ENCODE measurements at places on chromosomes 12 and 14.

- H3K27ac ChIP-seq, result no peak overlapping the region
- no peaks in the 10 kb centered on the region for H3K27me3 ChIP-seq
These were observed 14.8 kb upstream of the CALM1 start for GRCh38 chr14:90381999-90382451.

GRCh38 chr14:105042813-105043212 is 21.9 kb upstream of the CDCA4 start:
- DNase-seq, result no peak
- H3K4me3 ChIP-seq, result no peak overlapping the region
- no peak overlapping the region for H3K27ac ChIP-seq
- H3K27me3 ChIP-seq, result peaks cover 9% of the 10 kb centered on the region

DNA sequence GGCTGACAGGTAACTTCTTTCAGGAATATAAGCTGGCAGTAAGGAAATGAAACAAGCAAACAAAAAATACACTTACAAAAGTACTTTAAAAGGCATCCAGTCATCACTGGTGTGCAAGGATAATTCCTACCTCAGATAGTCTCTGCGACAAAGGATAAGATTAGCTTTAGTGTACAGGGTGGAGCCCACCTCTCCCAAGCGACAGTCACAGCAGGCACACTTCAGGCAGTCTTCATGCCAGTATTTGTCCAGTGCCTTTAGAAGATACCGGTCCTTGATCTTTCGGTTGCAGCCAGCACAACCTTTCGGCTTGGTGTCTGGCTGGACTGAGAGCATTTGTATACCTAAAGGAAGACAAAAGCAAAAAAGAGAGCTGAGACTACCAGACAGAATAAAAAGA is 5.4 kb downstream of the LMO3 start:
- DNase-seq, result no peak
- H3K4me1 ChIP-seq, result no peaks in the 10 kb centered on the region
- H3K4me3 ChIP-seq, result no peak overlapping the region

GRCh38 chr12:116060764-116061163 is 216.7 kb downstream of the MED13L start:
- H3K27me3 ChIP-seq, result no peaks in the 10 kb centered on the region
- peaks cover 51% of the 10 kb centered on the region for H3K4me1 ChIP-seq
- H3K4me3 ChIP-seq, result peak overlapping the region; percentile 57
- no peak for DNase-seq

GRCh38 chr12:57233357-57234232 is 4.1 kb downstream of the SHMT2 start:
- H3K27ac ChIP-seq, result no peak overlapping the region
- H3K4me3 ChIP-seq, result no peak overlapping the region
- H3K4me1 ChIP-seq, result peaks cover 63% of the 10 kb centered on the region
- peaks cover 63% of the 10 kb centered on the region for H3K36me3 ChIP-seq

- no peak overlapping the region for H3K4me3 ChIP-seq
- H3K27ac ChIP-seq, result peak overlapping the region; percentile 33
- H3K36me3 ChIP-seq, result peaks cover 51% of the 10 kb centered on the region
- H3K4me1 ChIP-seq, result peaks cover 31% of the 10 kb centered on the region
- no peaks in the 10 kb centered on the region for H3K27me3 ChIP-seq
These were observed 4.6 kb downstream of the AP1G2 start for GRCh38 chr14:23562822-23563472.

- no peaks in the 10 kb centered on the region for H3K27me3 ChIP-seq
- peaks cover 2% of the 10 kb centered on the region for H3K4me1 ChIP-seq
- no peak for DNase-seq
- H3K27ac ChIP-seq, result no peak overlapping the region
These were observed 67.5 kb upstream of the DAAM1 start for GRCh38 chr14:59120921-59121320.

DNA sequence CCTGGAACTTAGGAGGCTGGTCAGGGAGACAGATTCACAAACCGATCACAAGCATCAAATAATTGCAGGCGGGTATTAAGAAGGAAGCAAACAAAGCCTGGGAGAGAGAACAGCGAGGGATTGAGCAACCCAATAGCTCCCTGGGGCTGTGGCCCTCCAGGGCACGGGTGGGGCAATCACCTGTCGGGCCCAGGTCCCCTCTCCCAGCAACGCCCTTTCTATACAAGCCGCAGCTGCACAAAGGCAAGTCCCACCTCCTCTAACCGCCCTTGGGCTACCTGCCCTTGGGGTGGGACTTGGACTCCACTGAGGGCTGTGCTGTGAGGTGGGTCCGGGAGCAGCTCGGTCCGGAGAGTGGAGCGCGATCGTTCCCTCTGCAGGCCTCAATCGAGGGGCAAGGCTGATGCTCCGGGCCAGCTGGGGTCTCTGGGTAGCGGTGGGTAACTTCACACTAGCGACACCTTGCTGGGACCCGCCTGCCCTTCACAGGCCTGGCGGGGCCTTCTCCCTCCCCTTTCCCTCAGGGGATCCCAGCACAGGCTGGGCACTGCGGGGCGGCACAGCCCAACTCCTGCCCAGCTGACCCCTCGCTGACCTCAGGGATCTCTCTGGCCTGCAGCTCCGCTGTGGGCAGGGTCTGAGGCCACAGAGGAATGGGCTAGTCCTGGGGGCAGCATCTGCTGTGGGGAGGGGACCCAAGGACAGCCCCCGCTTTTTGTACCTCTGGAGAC is 8.0 kb downstream of the PHB2 start:
- no peak for DNase-seq
- H3K27ac ChIP-seq, result peak overlapping the region; percentile 99
- no peaks in the 10 kb centered on the region for H3K27me3 ChIP-seq
- peak overlapping the region; percentile 77 for H3K4me3 ChIP-seq

DNA sequence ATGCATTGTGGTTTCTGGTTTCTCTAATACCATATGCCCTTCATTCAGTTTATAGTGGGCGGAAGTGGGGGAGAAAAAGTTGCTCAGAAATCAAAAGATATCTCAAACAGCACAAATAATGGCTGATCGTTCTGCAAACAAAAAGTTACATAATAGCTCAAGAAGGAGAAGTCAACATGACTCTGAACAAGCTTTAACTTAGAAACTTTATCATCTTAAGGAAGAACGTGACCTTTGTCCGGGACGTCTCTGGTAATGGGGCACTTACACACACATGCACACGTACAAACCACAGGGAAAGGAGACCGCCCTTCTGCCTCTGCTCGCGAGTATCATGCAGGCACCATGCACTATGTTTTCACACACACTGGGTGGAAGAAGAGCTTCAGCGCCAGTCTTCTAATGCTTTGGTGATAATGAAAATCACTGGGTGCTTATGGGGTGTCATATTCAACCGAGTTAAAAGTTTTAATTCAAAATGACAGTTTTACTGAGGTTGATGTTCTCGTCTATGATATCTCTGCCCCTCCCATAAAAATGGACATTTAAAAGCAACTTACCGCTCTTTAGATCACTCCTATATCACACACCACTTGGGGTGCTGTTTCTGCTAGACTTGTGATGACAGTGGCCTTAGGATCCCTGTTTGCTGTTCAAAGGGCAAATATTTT is 4.7 kb downstream of the FOS start:
- no peak for DNase-seq
- peaks cover 2% of the 10 kb centered on the region for H3K27me3 ChIP-seq
- no peak overlapping the region for H3K27ac ChIP-seq
- H3K36me3 ChIP-seq, result peaks cover 33% of the 10 kb centered on the region
- peaks cover 17% of the 10 kb centered on the region for H3K4me1 ChIP-seq

DNA sequence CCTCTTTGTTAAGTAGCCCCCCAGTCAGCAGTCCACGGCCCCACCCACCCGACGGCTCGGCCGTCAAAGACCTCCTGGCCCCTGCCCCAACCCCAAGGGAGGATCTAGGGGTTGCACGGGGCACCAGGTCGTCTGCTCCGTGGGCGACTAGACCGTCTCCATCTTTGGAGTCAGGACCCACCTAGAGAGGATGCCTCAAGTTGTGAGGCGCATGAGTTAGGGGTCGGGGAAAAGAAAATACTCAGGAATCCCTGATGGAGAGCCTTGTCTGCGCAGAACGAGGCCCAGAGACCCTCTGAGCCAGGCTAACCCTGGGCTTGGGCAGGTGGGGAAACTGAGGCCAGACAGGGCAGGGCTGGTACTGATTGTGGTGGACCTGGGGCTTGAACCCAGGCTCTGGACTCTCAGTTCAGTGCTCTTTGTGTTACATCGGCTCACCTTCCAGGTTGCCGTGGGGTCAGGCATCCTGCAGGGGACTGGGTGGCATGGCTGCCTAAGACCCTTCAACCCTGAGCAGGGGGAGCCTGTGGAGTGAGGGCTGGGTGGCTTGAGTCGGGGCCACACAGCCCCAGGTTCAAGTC is 839 bp downstream of the OTUB2 start:
- peak overlapping the region; percentile 37 for H3K4me3 ChIP-seq
- no peaks in the 10 kb centered on the region for H3K27me3 ChIP-seq
- H3K36me3 ChIP-seq, result no peaks in the 10 kb centered on the region
- H3K4me1 ChIP-seq, result peaks cover 26% of the 10 kb centered on the region
- H3K27ac ChIP-seq, result no peak overlapping the region

GRCh38 chr12:121232977-121233627 is 23.2 kb downstream of the P2RX4 start:
- no peak for DNase-seq
- peaks cover 25% of the 10 kb centered on the region for H3K36me3 ChIP-seq

DNA sequence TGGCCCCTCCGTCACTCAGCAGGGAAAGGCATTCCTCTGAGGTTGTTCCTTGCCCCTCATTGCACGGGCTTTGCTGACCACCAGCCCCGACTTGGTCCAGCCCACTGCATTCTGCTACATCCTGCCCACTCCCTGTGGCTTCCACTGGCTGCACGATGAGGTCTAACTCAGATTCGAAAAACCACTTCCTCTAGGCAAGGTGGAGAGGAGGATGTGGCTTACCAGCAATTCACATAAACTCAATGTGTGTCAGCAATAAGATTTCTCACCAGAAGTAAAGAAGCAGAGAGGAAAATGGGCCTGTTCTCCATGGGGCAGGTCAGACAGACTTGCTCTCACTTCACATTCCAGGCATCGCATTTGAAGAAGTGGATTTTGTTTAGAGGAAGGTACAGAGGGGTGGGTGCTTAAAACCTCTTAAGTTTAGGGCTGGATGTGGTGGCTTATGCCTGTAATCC is 14.7 kb downstream of the GPR68 start:
- H3K27me3 ChIP-seq, result no peaks in the 10 kb centered on the region
- peaks cover 91% of the 10 kb centered on the region for H3K4me1 ChIP-seq
- peak; percentile 81 for DNase-seq
- peaks cover 45% of the 10 kb centered on the region for H3K36me3 ChIP-seq
- peak overlapping the region; percentile 67 for H3K4me3 ChIP-seq

DNA sequence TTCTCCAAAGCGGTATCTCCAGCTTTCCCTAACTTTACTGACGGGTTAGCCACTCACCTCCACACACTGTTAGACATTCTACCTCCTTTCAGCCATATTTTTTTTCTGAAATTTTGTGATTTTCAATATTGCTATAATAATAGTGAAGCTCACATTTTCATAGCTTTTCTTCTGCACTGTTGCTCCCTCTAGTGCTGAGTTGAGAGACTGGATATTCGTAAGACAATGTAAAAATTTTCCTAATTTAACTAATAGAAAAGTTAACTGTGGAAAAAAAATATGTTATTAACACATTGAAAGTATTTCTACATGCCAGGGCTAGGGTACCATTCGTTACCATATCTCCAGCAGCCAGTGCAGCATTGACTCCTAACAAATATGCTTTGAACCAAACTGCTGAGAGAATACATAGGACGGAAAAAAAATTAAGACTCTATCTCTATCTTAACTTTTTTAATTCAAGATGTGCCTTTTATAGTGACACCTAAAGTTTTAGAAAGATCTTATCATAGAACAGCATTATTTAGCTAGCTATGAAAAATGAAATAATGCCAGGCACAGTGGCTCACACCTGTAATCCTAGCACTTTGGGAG is 48.7 kb upstream of the ABCC9 start:
- DNase-seq, result no peak
- H3K4me3 ChIP-seq, result no peak overlapping the region
- no peak overlapping the region for H3K27ac ChIP-seq
- H3K4me1 ChIP-seq, result peaks cover 9% of the 10 kb centered on the region
- H3K36me3 ChIP-seq, result no peaks in the 10 kb centered on the region

- DNase-seq, result no peak
- H3K27me3 ChIP-seq, result no peaks in the 10 kb centered on the region
- H3K27ac ChIP-seq, result no peak overlapping the region
- no peaks in the 10 kb centered on the region for H3K36me3 ChIP-seq
- no peak overlapping the region for H3K4me3 ChIP-seq
These were observed 10.1 kb upstream of the CACNA2D4 start for GRCh38 chr12:1928439-1929121.

GRCh38 chr12:79665212-79665887 is 25.4 kb downstream of the PAWR start:
- H3K27ac ChIP-seq, result no peak overlapping the region
- no peak overlapping the region for H3K4me3 ChIP-seq
- no peak for DNase-seq
- H3K27me3 ChIP-seq, result no peaks in the 10 kb centered on the region
- H3K36me3 ChIP-seq, result no peaks in the 10 kb centered on the region

- no peaks in the 10 kb centered on the region for H3K36me3 ChIP-seq
- peaks cover 4% of the 10 kb centered on the region for H3K27me3 ChIP-seq
- no peak overlapping the region for H3K27ac ChIP-seq
- DNase-seq, result no peak
These were observed 44.2 kb downstream of the SLC6A12 start for GRCh38 chr12:169528-170370.

DNA sequence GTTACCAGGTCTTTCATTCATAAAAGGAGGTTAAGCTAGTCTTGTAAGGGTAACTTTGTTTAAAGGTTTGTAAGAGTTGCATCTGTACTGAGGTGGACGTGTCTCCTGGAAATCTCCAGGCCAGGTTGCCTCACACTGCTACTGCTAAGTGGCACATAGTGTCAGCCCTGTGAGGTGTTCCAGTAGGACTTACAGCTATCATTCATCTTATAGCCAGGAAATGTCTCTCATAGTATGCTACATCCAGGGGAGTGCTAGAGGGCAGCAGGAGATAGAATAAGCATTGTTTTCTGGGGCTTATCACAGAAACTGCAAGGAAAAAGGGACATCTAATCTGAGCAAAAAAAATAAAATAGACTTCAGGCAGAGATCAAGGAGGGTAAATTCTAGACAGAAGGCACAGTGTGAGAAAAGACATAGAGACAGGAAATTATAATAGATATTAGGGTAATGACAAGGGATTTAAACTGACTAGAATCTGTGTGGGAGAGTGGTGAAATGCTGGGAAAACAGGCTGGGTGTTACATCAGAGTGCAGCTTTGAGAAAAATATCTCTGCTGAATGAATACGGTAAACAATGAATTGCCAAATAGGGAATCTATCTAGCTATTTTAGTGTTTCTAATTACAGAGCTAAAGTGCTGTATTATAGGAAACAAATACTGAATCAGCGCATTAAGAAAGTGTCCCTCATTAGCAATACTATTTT is 205.1 kb upstream of the ABCD2 start:
- no peaks in the 10 kb centered on the region for H3K36me3 ChIP-seq
- no peak overlapping the region for H3K27ac ChIP-seq
- no peaks in the 10 kb centered on the region for H3K27me3 ChIP-seq
- H3K4me1 ChIP-seq, result no peaks in the 10 kb centered on the region
- DNase-seq, result peak; percentile 7

- H3K27ac ChIP-seq, result peak within 1 kb of the TSS; percentile 92
- peaks cover 36% of the 10 kb centered on the region for H3K4me1 ChIP-seq
- peaks cover 43% of the 10 kb centered on the region for H3K36me3 ChIP-seq
- peak; percentile 93 for DNase-seq
- no peaks in the 10 kb centered on the region for H3K27me3 ChIP-seq
These were observed at the start of gene DDX55 for GRCh38 chr12:123601602-123602489. DDX55 (plus strand) TSS chr12:123602099; CDS start chr12:123602149, 50 bp downstream.

GRCh38 chr12:47021298-47021697 is 58.1 kb upstream of the PCED1B start:
- H3K27me3 ChIP-seq, result peaks cover 7% of the 10 kb centered on the region
- H3K36me3 ChIP-seq, result no peaks in the 10 kb centered on the region
- DNase-seq, result no peak
- peaks cover 3% of the 10 kb centered on the region for H3K4me1 ChIP-seq
- H3K4me3 ChIP-seq, result no peak overlapping the region

GRCh38 chr12:122851820-122852219 is 16.6 kb downstream of the HIP1R start:
- H3K27me3 ChIP-seq, result no peaks in the 10 kb centered on the region
- H3K4me1 ChIP-seq, result no peaks in the 10 kb centered on the region
- DNase-seq, result no peak
- H3K4me3 ChIP-seq, result no peak overlapping the region
- H3K27ac ChIP-seq, result no peak overlapping the region

Measured in activated CD4-positive, alpha-beta T cell treated with anti-CD3 and anti-CD28 coated beads for 36 hours (primary cell).